ENCODE measurements at places on chromosomes 7 and 10.

DNA sequence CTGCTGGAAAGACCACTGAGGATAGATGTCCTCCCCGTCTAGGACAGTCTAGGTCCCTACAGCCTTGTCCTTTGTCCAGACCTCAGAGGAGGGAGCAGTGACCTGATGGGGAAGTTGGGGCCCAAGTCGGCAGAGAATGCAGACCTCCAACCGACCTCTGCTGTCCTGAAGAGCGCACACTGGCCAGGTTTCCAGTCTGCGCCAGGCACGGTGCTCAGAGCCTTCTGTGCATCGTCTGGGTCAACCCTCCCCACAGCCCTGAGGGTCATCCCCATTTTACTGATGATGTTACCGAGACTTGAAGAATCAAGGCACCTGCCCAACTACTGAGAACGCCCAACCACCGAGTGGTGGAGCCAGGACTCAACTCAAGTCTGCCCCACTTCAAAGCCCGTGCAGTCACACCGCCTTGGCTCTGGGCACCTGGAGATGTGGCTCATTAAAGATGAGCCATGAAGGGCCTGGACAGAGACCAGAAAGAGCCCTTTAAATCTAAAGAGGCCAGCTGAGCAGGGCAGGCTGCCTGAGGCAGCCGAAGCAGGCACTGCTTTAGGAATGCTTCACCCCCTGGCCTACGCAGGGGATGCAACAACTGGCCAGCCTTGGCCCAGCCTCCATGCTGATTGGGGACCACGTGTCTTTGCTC, 4.4 kb downstream of the ITPRIP start:
- DNase-seq: no peak

DNA sequence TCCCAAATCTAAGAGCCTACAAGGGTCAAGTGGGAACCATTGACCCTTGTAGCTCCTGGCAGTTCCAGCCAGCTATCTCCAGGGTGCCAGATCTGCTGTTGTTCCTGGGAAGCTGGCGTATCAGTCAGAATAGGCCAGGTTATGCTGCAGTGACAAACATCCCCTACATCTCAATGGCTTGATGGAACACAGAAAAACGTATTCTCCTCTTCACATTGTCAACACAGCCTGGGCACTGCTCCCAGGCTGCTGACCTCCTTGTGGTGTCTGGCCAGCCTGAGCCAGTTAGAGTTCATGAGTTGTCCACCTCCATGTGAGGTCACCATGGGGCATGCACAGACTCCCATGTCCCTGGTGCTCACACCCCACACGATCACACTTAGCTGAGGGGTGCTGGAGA, 9.5 kb upstream of the TNRC18 start:
- DNase-seq: no peak

DNA sequence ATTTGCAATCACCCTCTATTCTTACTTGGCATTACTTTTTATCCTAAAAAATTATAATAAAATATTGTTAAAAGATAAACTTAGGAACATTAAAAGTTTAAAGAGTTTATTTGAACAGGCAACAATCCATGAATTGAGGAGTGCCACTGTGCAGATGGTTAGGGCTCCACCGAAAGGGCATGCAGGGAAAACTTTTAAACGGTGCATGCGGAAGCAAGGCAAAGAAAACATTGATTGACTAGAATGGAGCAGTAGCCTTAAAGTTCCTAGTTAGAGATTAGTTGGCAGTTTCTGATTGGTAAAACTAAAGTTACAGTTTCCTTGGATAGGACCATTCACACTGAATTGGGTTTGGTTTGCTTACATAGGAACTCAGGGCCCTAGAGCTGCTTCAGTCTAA, 17.3 kb downstream of the CC2D2B start:
- DNase-seq: no peak

DNA sequence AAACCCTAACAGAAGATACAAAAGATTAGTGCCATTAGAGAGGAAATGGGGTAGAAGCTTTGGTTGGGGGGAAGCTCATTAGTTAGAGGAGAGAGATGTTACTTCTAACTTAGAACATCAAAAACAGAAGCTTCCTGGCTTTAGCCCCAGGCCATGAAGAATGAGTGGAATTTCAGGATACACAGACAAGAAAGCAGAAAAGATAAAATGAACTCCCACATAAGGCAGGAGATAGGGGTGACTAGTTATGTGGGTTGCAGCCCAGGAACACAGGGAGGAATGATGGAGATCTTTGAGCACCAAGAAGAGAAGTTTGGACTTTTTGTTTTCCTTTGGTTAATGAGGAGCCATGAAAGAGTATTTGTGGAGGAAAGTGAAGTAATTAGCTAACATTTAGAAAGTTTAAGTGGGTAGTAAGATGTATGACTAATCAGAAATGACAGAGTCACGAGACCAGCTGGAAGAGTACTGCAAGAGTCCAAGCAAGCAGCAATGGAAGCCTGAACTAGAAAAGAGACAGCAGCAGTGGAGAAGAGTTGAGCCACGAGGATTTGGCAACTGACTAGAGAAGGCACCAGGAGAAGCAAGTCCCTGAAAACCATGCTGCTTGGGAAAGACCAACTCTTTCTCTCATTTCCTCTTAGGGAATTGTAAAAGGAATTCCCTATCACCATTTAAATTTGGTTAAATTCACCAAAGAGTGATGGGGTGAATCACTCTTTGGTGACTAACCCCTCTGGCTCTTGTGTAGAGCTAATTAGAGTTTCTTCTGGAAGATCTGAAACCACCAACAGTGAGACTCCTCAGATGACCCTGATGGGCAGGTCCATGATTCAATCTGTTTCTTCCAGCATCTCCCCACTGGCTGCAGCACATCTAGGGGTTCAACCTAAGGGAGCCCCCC, 131.9 kb downstream of the KCNMA1 start:
- no peak for DNase-seq

GRCh38 chr10:20247891-20248708, 431.9 kb downstream of the PLXDC2 start:
- no peak for DNase-seq
